ENCODE measurements at places on chromosomes 12 and 14. TPM values are rescaled to one million over a fixed set of nuclear protein-coding genes. Genes with fewer than 3 reads are reported as not detected.

TGFB3 gene
- 3.1 TPM for total RNA-seq

GRCh38 chr12:109264095-109264942 lies 44.8 kb downstream of the FOXN4 start:
- DNase-seq, result peak; percentile 74

GRCh38 chr12:106251631-106252455 lies 4.0 kb upstream of the CKAP4 start:
- no peak for DNase-seq

DNA sequence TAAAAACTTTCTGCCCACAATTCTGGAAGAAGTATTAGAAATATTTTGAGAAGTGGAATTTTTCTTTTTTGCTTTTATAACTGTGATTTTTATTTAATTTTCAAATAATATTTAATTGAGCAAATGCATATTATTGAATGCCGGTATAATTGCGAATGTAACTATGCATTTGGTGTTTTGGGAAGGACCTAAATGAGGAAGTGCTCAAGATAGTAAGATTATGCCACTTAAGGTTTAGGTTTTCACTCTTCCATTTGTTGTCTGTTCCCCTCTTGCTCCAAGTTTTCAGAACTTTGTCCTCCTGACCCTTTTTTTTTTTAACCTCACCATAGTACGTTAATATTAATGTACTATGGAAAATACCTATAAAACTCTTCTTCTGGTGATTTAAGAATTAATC lies 85.8 kb downstream of the KIAA0586 start:
- DNase-seq, result no peak

DNA sequence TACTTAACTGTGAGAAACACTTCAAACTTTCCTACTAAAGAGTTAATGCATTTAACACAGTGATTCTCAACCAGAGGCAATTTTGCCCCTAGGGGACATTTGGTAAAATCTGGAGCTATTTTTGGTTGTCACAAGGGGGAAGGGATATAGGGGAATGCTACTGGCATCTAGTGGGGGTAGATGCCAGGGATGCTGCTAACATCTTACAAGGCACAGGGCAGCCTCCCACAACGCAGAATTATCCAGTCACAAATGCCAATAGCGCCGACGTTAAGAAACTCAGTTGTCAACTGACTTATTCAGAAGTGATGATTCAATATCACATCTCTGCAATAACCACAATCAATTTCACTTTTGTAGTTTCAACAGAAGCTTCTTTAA lies 2.0 kb downstream of the EEA1 start:
- DNase-seq, result peak; percentile 34

Measured in G401 (cell line).